ENCODE measurements at places on chromosomes 3 and 15.

DNA sequence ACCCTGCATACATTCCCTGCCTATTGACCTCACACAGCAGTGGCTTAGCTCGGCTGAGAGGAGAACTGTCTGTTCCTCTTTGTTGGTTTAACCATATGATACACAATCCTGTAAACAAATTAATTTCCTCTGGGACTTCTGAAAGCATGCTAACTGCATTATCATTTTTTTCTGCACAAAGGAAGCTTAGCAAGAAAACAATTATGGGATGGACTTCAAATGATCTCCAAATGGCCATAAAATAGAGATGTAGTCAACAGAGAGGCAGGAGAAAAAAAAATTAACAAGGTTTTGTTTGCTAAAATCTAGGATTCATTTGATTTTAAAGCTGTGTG, 14.4 kb upstream of the TMC3 start:
- DNase-seq = no peak

DNA sequence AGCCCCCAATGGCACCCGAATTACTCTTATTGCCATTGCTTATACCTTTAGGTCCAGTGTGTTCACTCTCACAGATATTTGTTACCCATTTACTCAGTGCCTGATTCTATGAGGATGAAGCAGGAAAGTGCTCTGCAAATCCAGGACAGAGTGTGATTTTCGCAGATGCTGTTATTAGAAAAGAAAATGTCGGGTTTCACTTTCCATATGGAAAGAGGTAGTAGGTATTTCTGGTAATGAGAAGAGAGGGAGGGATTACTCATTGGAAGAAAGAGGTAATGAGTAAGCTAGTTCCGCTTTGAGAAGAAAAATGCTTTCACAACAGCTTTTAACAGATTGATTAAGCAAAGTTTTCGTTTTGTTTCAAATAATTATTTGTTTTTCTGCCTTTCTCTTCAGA, 336.3 kb upstream of the CFAP20DC start:
- no peak for DNase-seq

DNA sequence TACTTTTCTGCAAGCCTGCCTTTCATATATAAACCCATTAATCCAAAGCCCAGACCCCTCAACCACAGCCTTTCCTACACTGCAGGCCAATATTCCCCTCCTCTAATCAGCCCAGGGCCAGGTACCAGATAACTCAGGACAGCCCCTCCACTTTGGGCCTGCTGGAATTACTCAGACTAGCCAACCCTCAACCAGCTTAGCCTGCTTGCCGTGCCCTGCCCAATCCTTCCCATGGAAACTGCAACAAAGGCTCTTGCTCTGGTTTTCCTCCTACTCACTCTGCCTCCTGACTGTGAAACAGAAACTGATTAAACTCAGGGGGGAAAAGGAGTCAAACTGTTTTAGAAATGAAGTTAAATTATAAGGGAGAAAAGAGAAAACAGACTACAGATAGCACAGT, 248.1 kb downstream of the KLF13 start:
- no peak for DNase-seq

DNA sequence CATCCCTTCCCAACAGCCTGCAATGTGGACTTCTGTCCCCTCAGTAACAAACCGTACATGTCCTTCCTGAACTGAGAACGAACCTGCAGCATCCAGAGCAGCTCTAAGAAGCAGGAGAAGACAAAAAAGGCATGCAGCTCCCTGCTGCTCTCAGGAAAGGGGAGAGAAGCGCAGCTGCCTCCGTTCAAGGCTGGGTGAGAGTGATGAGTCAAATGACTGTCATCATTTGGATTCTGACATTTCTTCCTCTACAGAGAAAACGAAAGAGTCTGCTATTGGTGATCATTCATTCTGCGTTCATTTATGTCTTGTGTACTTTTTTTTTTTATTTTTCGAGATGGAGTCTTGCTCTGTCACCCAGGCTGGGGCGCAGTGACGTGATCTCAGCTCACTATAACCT, 677.8 kb downstream of the FHIT start:
- no peak for DNase-seq

GRCh38 chr3:192514754-192515663, 212.3 kb downstream of the FGF12 start:
- DNase-seq = peak; percentile 87

DNA sequence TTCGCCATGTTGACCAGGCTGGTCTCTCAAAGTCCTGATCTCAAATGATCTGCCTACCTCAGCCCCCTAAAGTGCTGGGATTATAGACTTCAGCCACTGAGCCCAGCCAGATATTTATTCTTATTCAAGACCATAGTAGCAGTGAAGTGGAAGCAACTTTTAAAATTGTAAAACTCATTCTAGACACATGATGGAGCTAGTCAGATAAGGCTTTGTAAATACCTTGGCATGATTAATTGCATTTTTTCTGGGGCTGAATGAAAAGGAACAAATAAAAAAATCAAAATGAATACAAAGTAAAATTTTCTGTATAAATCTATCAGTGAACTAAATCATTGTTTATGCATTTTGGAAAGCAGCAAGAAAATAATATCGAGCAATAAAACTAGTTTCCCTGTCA, 4.1 kb upstream of the MYO1E start:
- no peak for DNase-seq

DNA sequence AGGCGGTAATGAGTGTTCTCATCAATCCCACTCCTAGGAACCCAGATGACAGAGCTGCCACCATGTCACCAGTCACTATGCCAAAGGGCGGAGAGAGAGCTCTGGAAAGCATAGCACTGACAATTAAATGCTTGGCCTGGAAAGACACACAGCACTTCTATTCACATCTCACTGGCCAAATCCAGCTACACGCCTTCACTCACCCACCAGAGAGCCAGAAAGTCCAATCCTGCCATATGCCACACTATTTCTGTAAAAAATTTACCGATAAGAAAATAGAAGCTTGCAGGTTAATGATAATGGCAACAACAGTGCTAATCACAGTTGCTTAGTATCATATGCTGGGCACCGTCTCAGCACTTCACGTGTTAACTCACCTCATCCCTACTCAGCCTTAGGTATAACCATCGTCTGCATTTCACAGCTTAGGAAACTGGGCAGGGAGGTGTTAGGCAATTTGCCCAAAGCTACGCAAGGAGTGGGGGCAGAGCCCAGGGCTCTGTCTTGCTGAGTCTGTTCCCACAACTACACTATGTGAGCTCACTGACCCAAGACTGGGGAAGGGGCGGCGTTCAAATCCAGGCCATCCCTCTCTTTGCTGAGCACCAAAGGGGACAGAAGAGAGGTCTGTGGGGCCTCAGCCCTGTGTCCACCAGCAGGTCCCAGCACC, 16.5 kb downstream of the KLHL25 start:
- DNase-seq = no peak

DNA sequence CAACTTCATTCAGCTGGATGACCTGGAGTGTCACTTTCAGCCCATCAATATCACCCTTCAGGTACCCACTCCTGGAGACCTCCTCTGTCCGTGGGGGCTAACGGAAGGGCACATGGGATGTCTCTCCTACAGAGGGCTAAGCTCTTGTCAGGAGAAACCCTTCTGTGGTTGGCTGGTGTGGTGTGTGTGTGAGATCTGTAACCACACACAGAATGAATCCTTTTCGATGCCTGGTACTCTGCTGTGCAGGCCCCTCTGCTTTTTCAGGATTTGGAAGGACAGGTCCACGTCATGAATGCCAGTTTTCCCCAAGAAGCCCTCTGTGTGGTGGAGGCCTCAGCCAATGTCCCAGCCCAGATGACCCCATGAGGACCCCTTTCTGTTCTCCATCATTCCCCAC, 117.7 kb upstream of the CTDSPL start:
- DNase-seq = no peak

DNA sequence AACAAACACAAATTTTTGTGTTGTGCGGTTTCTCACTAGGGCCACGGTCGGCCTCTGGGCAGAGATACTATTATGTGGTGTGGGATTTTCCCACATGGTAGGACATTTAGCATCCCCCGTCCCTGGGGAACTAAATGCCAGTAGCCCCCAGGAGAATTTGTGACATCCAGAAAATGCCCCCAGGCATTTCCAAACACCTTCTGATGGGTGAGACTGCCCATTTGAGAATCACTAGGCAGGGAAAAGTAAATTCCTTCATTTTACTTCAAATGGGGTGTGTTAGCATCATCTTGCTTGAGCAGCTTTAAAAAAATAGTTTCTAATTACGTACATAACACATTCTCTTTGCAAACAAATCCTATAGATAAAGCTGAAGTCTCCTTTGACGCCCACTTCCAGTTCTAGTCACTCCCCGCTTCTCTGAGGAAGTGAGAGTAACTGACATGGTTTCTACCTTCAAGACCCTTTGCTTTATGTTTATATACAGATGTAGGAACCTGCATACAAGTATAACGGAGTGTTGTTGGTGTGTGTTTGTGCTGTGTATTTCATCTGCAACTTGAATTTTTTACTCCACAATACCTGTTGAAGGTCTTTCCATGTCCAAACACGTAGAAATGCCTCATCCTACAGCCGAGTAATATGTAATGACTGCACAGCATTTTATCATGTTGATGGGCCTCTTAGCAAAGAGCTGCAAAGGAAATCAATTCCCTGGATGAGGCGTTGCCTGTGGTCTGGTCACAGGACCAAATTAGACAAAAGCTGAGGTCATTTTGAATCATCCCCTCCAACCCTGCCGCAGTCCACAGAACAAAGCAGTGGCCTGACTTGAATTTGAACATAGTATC, 31.4 kb upstream of the ZBTB38 start:
- DNase-seq = no peak

DNA sequence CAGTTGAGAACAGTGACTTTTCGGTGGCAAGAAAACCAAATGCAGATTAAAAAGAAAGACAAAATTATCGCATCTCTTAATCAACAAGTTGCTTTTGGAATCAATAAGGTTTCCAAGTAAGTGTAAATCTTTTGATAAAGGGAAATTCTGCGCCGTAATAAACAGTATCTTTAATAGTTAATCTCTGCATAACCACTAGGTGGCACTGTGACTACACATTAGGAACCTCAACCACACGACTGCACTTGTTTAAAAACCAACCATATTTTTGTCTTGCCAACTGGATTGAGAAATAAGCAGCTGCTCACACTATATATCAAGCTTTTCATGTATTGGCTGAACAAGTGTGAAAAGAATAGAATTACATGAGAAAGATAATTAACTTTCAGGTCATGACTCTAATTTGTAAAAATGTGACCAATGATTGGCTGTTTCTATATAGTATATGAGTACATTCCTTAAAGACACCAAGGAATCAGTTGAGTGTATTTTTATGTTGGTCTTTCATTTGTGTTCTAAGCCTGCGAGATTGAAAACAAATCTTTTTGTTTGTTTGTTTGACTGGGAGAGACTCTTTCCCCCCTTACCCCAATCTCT, 72.7 kb downstream of the DZIP3 start:
- DNase-seq = peak; percentile 78

DNA sequence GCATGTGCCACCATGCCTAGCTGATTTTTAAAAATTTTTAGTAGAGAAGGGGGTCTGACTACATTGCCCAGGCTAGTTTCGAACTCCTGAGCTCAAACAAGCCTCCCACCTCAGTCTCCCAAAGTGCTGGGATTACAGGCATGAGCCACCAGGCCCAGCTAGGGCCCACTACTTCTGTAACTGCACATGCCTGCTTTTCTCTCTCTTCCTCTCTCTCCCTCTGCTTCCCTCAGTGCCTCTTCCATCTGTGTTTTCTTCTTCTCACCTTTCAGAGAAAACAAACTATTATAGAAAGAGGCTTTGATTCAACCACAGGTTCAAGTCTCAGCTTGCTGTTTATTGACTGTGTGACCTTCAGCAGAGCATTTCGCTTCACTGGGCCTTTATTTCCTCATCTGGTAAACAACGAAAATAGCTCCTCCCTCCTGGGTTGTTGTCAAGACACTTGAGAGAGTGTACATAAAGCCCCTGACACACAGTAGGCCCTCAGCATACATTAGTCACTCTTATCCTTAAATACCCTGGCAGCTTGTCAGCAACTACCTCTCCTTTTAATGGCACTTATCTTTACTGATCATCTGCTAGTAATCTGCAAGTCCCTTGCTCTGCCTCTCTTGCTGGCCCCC, 10.2 kb downstream of the TADA3 start:
- no peak for DNase-seq

DNA sequence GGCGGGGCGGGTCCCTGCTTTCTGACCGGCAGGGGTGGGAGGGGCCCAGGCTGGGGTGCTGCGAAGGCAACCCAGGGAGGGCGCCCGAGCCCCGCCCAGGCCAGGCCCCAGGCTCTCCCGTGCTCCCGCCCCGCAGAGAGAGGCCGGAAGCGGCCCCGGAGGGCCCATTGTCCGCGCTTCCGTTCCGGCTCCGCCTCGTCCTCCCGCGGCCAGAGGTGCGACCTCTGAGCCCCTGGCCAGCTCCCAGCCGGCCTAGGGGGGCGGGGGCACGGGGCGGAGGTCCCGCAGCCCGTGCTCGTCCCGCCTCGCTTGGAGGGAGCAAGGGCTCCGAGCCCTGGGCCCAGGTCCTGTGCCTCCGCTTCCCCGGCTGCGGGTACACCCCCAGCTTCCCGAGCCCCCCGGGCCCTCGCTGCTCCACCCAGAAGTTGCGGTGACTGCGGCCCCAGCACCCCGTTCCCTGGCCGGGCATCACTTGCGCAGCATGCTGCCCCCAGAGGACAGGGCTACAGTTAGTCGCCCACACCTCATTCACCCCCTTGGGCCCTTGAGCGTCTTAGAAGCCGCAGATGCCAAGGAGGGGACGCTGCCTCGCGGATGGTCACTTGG, 20.4 kb upstream of the PLXND1 start:
- peak; percentile 77 for DNase-seq

DNA sequence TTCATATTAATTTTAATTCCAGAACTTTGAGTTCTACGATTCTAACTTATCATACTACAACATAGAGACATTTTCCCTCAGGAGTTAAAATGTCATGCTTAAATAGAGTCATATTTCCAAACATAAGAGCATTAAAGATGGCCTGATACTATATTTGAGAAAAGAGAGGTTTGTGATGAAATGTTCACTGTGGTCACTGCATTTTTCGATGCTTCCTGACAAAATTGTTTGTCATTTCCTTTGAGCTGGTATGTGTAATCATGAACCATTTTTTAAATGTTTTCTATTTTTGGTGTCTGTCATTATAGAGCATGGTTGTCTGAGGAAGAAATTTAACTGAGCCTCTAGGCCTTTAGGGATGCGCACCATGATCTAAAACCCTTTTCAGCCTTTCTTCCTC, 721.4 kb upstream of the NR2F2 start:
- no peak for DNase-seq

GRCh38 chr3:48503401-48504050, 448 bp downstream of the SHISA5 start:
- DNase-seq = no peak

DNA sequence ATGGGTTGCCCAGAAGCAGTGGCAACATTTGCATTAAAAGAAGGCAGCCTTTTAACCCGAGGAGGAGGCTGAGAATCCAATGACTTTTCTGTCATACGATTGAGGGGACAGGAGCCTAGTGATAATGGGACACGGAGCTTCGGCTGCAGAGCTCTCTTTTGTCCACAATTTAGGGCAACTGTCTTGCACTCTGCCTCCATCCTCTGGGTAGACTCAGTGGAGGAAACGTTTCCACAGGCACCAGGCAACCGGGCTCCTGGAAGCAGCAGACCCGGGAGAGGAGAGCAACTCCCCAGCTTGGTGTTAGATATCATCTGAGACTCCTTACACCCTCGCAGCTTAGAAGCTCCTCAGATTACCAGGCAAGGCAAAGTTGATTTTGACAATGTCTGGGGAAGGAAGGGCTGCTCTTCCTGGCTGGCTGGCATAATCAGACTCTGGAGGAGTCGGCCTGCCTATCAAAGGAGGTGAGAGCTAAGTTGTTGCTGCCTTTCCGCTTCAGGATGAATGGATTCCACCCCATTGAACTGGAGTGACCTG, 43.5 kb upstream of the RNU6-1 start:
- no peak for DNase-seq

- no peak for DNase-seq
Observed at GRCh38 chr15:85380812-85381642, 624 bp downstream of the AKAP13 start.

Measured in NCI-H1436 (cell line).